ENCODE measurements at places on chromosomes 7 and 10. TPM values are rescaled to one million over a fixed set of nuclear protein-coding genes. Genes with fewer than 3 reads are reported as not detected.
A peak's percentile ranks its signal among the peaks of the same experiment; 100 is the strongest.

SPDYE16 gene
- 0.34 TPM for total RNA-seq

DNA sequence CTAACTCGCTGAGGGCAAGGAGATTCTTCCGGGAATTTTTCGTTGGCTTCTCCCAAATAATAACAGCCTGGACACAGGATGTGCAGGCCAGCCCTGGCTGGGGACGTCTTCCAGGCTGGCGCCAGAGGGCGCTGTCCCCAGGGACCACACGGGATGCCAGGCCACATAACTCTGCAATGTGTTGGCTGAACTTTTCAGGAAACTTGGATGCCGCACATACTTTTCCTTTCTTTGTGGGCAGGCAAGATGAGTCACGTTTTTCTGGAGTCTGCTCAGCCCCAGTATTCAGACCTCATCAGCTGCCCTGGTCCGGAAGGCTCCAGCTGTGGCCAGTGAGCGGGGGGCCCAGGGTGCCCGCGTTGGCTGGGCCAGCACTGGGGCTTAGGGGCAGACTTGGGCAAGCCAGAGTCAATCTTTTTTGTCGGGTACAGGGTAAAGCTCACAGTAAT lies 122.7 kb downstream of the PRKAG2 start:
- peak; percentile 85 for DNase-seq

TMEM72 gene
- total RNA-seq: 0.21 TPM

DOCK4 gene
- total RNA-seq: 17.1 TPM

GRCh38 chr10:119241066-119241465 lies 33.7 kb downstream of the GRK5 start:
- no peak for DNase-seq

DNA sequence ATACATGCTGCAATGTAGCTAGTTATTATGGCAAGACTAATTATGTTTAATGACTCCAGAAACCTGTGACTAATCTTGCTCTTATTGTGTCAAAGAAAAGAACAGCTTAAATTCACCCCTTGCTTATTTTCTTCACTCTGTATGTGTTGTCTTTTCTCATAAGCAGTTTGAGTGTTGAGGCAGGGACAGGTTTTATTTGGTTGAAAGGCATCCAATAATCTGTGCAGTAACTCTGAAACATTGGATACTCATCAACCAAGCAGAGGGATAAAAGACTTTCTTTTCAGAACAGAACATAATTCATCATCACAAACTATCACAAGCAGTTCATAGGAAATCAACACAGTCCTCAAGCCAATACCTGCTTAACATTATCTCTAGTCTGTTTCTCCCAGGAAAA lies 797.6 kb upstream of the MBL2 start:
- no peak for DNase-seq

DNA sequence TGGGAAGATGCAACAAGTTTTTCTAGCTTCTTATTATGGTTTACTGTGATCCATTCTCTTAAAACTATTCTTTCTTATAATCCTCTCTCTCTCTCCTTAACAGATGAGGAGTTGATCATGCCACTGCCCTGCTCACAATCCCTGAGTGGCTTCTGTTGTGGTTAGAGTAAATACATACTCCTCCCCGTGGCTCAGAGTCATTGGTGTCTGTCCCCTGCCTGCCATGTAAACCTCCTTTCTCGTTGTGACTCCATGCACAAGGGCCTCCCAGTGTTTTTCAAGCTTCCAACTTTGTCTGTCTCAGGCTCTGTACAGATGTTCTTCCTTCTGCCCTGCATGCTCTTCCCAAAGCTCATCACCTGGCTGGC lies 20.4 kb downstream of the CCNY start:
- DNase-seq: no peak

LIPM gene
- total RNA-seq: 0.18 TPM

All from left cardiac atrium (tissue), 4 donors.